ENCODE measurements at places on chromosomes 3 and 15.

DNA sequence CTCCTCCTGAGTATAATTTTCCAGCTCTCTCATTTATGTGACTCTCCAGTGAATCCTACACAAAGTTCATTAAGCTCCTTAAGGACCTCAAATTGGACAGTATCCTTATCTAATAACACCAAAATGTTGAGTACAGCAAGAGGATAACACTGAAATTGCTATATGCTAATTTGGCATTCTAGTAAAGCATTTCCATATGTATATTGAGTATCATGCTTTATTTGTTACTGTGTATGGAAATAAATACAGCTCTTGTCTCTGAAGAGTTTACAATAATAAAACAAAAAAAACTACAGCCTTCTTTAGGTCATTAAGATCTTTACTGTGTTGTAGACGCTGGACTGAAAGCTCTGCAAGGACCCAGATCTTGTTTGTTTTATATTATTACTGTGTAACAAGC lies 1341.3 kb downstream of the ROBO1 start:
- no peak for DNase-seq

- DNase-seq = no peak
Measured at GRCh38 chr3:42061713-42062380, 29.3 kb upstream of the TRAK1 start.

DNA sequence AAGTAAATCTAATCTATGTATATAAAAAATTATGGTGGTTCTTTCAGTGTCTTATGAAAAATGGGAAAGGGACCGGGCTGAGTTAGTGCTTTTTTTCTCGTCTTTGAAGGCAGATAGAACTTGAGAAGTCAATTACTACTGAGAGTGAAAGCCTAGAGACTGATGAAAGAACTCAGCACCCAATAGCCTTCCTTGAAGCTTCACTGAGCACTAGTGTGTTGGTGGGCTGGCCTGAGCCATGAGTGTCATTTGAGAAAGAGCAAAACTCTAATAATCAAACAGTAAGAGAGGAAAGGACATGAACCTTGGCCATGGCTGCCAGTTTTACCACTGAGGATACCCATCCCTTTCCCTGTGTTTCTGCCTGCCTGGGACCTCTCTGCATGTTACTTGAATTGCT lies 428.3 kb upstream of the RASGRP1 start:
- DNase-seq = no peak

DNA sequence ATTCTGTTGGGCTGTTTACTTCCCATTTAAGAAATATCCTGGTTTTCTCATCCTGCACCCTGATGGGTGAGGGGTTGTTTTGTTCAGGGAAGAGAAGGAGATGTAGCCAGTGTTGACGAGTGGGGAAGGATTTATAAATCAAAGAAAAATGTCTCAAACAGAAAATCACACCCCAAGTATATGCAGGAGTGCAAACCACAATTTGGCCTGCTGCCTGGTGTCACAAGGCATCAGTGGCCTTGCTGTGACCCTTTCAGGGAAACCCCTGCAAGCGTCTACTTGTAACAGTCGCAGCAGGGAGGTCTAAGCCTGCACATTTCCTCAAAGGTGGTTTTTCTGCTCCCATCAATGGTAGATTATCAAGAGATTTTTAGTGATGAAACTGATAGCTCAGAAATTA lies 132.6 kb upstream of the LRRN1 start:
- peak; percentile 7 for DNase-seq

DNA sequence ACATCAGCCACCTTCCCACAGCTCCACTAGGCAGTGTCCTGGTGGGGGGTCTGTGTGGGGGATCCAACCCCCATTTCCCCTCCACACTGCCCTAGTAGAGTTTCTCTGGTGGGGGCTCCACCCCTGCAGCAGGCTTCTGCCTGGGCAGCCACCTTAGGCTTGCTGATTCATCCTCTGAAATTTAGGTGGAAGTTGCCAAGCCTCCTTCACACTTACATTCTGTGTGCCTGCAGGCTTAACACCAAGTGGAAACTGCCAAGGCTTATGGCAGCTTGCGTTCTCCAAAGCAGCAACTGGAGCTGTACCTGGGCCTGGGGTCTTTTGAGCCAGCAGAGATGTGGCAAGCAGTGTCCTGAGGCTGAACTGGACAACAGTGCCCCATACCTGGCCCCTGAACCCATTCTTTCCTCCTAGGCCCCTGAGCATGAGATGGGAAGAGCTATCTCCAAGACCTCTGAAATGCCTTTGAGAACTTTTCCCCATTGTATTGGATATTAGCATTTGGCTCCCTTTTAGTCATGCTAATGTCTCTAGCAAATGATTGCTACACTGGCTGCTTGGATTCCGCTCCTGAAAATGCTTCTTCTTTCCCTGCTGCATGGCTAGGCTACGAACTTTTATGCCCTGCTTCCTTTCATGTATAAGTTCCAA lies 32.5 kb downstream of the CPN2 start:
- DNase-seq = no peak

- DNase-seq = no peak
Measured at GRCh38 chr3:160931474-160931873, 173.7 kb downstream of the B3GALNT1 start.
